Fibroblast of skin of right quadriceps (primary cell): ENCODE measurements at places on chromosomes 1 and 21.

GRCh38 chr1:87644579-87645190, 316.0 kb downstream of the LMO4 start:
- peak; percentile 72 for DNase-seq

- DNase-seq, result peak; percentile 13
These were observed 24.4 kb downstream of the RCAN3 start for GRCh38 chr1:24526940-24527542.

- peak; percentile 34 for DNase-seq
These were observed 67.9 kb downstream of the KAZN start for GRCh38 chr1:14666373-14666772.

DNA sequence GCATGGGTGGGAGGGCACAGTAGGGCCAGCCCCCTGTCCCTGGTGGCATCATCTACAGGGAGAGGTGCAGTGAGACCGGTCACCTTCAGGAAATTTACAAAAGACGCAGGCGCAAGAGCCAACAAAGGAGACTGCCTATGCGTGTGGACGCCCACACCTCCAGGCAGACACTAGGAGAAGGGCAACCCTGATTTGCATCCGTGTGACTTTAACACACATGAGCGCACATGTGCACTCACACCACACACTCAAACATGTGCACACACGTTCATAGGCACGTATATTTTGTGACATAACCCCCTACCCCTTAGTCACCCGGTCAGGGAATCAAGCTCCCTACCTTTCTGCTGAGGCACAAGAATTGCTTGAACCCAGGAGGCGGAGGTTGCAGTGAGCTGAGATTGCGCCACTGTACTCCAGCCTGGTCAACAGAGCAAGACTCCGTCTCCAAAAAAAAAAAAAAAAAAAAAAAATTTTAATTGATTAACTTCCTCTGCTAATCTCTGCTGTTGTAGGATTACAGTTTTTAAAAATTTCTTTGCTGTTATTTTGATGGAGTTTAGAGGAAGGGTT, 84.7 kb upstream of the SLC25A33 start:
- no peak for DNase-seq

DNA sequence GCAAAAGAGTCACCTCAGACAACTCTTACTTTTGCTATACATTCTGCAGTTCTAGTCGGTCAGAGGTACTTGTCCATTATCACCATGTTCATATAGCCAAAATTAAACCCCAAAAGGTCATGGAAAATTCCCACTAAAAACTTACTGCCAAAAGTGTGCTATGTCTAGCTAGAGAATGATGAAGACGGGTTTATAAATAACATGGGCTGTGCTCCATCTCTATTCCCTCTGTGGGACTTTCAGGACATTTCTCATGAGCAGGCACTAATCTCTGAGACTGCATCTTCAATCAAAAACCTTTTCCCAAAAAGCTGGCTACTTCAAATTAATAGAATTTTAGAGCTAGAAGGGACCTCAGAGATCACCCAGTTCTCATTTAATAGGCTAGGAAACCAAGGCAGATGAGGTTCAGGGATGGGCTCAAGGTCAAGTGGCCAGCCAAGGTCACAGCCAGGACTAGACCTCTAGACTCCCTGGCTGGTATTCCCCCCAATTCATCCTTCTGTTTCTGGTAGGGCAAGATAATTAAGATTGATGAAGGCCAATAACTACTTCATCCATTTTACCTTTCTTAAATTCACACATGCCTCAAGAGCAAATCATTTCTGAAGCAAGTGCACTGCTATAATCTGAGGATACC, 21.0 kb upstream of the MOB3C start:
- DNase-seq, result no peak

DNA sequence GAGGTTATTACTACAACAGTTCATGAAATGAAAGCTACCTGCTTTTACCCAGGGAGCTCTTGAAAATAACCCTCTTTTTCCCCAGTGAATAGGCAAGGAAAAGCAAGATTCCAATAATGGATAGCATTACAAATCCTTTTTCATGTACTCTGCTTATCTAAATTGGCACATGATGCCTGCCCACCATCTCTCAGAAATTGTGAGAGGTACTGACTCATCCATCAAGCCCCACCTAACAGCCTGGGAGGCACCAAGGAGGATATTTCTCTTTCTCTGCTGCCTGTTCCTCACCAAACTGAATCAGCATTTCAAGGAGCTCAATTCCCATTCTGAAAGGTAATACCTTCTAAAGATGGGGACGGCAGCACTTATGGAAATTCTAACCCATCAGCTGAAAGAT, 34.4 kb downstream of the PALMD start:
- peak; percentile 14 for DNase-seq

DNA sequence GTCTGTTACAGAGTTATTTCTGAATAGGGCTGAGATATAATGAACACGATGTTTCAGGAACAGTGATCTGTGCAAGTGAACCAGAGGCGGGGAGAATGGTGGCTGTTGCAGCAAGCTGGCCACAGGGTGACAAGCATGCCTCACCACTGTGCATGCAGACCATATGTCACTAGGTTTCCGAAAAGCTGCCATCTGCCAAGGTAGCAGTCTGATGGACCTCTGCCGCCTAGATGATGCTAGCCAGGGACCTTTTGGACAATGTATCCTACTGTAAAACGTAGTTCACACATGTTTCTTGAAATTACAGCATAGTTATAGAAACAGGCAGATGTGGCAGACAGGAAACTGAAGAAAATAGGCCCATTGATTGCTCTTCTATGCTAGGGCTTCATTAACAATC, 204.2 kb upstream of the RRP15 start:
- DNase-seq, result no peak

- no peak for DNase-seq
These were observed 130.0 kb upstream of the TNFSF4 start for GRCh38 chr1:173337126-173337525.

GRCh38 chr1:201254625-201255478, 28.5 kb upstream of the PKP1 start:
- DNase-seq, result no peak

DNA sequence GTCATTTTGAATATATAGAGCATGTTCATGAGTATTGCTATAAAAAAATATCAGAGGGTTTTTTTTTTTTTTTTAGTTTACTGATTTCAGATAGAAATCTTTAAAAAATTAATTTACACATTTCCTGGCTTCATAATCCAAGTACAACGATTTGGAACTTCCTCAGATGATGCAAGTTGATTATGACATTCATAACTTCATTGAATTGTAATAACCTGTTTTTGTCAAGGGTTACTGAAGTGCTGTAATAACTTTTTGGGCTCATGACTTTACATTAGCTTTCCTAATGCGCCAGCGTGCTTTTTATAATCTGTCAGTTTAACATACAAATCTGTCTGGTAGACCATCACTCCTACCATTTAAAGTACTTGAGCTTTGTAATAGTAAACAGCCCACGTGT, 81.3 kb downstream of the SASS6 start:
- DNase-seq, result no peak

- DNase-seq, result peak; percentile 93
These were observed at the start of gene CDC7 for GRCh38 chr1:91500756-91501522. CDC7 (plus strand) TSS chr1:91500851; CDS start chr1:91501717, 866 bp downstream.

DNA sequence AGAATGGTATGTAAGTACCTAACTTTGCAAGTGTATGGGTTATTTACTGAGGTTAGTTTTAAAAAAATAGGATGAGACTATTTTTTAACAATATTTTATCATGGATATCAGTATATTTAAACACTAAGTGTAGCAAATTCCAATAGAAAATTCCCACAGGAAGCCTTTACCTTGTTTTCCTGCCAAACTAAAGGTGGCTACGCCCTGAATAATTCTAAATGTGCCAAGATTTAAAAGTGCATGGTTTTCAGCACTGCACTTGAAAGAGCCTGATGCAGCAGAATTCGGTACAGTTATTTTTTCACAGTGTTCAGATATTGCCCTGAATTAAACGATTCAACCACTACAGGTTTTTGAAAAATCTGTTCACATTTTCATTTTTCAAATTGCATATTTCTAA, 1622.8 kb upstream of the B3GALT2 start:
- no peak for DNase-seq

- DNase-seq, result peak; percentile 88
These were observed 5.7 kb downstream of the LRRC71 start for GRCh38 chr1:156926175-156926574.

DNA sequence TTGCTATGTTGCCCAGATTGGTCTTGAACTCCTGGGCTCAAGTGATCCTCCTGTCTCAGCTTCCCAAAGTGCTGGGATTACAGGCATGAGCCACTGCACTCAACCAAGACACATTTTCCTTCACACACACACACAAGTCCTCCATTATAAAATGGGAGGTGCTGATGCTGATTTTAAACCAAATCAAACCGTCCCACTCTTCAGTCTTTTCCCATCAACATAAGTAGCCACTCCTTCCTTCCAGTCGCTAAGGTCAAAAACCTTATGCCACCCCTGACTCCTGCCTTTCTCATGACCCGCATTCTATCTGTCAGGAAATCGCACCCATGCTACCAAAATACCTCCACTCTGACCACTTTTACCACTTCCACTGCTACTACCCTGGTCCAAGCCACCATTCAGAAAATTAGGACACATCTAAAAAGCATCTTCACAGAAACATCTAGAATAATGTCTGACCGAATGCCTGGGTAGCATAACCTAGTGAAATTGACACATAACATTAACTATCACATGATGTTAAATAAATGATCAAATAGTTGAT, 28.0 kb upstream of the IFNGR2 start:
- DNase-seq, result no peak

GRCh38 chr1:5752746-5753548, 239.3 kb downstream of the NPHP4 start:
- no peak for DNase-seq

DNA sequence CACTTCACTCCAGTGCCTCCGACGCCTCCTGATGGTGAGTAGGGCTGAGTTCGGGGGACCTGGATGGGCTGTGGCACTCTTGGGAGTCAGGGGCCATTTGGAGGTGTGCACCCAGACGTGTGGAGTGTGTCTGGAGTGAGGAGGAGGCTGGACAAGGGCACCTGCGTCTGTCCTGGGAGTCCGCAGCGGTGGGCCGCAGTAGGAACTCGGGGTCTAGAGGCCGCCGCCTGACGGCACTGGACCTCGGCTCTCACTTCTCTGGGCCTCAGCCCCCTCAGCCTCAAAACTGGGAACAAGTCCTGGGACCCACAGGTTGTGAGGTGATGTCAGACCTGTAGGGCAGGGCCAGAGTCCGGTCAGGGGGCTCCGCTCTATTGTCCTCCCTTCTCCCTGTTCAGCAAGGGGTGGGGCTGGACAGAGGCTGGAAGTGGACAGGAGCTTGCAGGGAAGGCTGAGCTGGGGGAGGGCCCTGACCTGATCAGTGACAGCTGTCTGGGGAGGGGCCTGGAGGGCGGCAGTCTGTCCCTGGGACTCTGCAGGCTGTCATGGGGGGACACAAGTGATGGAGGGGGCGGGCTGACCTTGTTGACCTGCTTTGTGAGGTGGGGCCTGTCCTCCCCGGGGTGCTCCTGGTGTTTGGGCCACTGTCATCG, 15.5 kb downstream of the AGRN start:
- DNase-seq, result no peak

DNA sequence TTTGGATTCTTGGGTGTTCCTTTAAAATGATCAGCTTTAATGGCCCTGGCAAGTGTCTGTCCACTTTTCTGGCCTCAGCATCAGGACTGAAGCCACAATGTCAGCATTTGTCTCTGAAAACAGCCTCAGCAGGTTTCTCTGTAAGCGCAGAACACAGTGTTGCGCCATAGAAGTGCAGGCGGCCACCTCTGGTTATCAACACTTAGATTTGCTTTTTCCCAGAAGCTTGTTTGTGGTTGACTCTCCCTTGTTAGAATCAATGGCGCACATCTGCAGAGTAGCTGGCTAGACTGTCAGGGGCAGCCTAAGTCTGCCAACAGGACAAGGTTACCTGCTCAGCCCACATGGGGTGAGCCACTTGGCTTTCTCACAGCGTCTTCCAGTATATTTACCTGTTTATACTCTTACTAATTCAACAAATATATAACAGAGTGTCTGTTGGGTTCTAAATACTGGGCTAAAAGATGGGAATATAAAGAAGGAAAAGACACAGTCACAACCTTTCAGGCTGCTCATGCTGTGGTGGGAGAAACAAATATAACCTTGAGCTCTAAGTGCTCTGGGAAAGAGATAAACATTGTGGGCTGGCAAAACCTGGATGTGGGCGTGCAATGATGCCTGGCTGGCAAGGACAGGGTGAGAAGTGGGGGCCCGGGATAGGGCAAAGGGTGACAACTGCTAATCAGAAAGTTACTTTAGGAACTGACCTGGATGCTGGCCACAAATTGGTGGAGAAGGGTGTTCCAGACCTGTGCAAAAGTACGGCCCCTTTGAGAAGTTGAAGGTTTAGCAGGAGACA, 149.3 kb upstream of the KIAA0040 start:
- DNase-seq, result no peak
